Sigmoid colon (tissue), 7 donors: ENCODE measurements at places on chromosomes 12 and 14. TPM values are rescaled to one million over a fixed set of nuclear protein-coding genes. Genes with fewer than 3 reads are reported as not detected.

DNA sequence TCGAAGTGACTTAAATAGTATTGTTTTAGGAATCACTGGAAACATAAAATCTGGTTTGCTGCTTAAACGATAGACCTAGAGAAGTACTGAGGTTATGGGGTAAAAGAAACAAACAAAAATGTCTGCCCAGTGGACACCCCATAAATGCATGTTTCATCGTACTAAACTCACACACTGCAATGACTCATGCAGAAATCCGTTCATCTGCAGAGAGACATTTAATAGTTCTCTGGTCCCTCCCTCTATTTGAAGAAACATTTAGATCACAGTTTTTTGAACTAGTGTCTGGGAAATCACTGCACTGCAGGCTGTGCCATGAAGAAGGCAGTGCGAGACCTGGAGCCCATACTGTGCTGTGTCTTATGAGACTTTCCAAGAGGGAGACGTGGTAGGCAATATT is 25.5 kb downstream of the SLC17A8 start:
- DNase-seq: no peak

TRMT61A gene
- 27.2 TPM for total RNA-seq

DNA sequence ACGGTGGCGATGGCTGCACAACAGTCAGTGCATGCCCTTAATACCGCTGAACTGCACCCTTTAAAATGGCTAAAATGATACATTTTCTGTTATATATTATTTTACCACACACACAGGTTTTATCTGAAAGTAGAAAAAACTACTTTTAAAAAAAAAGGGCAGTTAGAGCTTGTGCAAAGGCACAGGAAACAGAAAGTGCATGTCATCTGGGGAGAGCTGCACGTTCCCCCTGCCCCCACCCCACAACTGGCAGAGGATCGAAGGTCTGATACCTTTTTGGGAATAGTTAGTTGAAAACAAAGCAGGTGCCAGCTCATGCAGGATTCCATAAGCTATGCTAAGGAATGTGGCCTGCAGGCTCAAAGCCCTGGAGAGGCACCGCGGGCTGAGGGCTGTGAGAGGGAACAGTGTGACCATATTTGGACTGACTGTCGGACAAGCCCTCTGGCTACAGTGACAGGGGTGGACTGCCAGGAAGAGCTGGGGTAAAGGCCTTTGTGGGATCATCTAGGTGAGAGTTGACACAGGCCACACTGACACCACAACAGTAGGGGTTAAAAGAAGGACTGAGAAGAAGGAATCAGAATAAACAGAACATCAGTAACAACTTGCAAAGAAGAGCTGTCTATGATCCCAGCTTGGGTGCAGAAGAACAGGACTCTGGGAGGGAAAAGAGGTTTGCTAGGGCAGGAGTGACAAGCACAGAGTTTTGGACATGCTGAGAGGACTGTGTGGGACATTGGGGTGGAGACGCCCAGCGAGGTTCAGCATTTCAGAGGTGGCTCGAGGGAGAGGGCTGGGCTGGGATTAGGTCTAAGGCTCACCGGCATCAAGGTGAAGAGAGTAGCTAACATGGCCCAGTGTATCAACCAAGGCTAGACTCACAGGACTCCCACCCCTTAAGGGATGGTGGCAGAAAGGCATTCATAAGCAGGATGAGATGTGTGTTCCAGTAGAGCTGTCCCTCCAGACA is 54.6 kb downstream of the ACTN1 start:
- peak; percentile 90 for DNase-seq

GRCh38 chr12:132669166-132669879 is 17.8 kb downstream of the POLE start:
- DNase-seq: peak; percentile 32

RNFT2 gene
- total RNA-seq: 4.3 TPM

- no peak for DNase-seq
Observed at GRCh38 chr12:41521872-41522379, 333.8 kb downstream of the PDZRN4 start.

GRCh38 chr12:112937741-112938719 is at the start of gene OAS3:
Gene OAS3, plus strand, starts transcription at chr12:112938474. Its CDS starts 57 bp downstream, at chr12:112938531.
- peak; percentile 92 for DNase-seq

HECTD1 gene
- total RNA-seq: 152 TPM

TTC6 gene
- not detected for total RNA-seq

DNA sequence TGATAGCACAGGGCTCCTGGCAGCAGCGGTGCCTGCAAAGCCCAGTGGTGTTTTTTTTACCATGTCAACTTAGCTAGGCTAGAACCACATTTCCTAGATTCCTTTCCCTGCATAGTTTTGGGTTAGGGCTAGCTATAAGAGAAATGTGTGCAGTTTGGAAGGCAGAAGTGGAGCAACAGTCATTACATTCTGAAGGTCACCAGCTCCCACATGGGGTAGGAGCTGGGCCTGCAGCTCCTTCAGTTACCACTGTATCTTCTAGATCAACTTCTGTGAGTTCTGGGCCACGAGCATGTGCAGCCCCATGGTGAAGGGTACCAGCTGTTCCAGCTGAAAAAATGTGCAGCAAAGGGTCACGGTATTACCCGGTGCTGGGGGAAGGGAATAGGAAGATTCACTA is 2.3 kb upstream of the SLC25A3 start:
- DNase-seq: no peak

DNA sequence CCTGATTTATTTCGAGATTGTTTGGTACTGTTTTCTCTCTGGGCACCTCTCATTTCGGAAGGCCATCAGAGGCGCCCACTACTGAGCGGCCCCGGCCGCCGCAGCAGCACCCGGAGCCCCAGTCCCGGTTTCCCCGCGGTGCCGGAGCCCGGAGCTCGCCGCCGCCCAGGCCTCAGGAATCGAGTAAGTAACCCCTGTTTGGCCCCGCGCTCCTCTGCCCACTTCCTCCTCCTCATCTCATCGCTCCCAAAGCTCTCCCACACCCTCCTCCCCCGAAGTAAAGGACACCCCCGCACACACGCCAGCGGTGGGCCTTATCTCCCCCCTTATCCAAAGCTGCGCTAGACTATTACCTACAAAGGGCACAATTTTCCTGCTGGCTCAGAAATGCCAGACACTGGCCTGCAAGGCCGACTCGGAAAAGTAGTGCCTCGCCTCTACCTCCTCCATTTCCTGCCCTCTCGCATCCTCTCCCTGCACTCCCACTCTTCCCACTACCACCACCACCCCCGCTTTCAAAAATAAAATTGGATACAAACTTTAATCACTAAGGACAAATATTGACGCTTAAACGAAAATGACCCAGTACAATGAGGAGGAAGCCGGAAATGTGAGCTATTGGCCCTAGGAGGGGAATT is 637 bp upstream of the FOXG1 start:
- no peak for DNase-seq

ARHGDIB gene
- 43.3 TPM for total RNA-seq

DBX2 gene
- total RNA-seq: not detected

DNA sequence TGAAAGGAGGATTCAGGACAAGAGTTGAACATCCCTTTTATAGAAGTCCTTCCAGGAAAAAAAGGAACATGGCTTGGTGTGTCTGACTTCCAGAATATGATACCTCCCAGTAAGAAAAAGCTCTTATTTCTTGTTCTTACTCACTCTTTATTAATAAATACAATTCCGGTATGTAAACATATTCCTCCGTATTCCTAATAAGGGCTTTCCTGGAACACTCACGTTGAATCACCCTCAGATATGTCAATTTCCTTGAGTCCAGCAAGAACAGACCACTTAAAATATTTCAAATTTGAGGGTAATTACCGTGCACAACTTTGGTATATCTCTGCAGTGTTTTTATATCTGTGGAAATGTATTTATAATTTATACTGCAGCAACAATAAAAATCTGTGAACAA is 385.6 kb downstream of the SYT1 start:
- DNase-seq: no peak

- DNase-seq: no peak
Observed at GRCh38 chr14:102824832-102825231, 47.6 kb downstream of the TRAF3 start.

AGAP2 gene
- total RNA-seq: 2.2 TPM

ABCD2 gene
- 0.55 TPM for total RNA-seq

DNA sequence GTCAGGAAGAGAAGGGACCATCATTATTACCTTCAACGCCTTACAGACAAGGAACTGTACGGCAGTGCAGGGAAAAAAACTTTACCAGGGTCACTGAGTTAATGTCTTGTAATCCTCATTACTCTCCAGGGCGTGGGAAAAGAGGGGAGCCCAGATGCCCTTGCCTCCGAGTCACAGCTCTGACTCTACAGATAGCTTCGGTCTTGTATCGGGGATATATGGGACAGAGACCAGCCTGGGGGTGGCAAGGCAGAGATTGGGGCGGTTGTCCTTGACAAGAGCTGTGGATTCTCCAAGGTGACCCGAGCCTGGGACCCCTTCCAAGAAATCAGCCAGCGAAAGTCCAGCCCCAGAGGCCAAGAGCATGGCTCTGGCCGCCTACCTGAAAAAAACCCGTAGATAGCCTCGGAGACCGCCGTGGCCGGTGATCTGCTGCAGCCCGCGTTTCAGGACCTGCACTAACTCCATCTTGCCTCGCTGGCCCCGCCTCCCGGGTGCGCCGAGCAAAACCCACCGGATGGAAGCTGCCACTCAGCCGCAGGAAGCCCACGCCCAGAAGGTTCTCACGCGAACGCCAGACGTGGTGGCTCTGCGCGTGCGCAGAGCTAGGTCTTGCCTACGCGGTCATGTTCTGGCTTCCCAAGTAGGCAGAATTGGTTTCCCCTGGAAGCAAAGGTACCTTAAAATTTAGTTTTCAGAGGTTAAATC is at the start of gene NDUFA12:
Gene NDUFA12, minus strand, starts transcription at position 485 of the 708 bp plus-strand sequence. Its CDS starts 17 bp downstream, at position 468.
- peak; percentile 97 for DNase-seq

- DNase-seq: no peak
Observed at GRCh38 chr14:21073921-21074320, 3.8 kb downstream of the ARHGEF40 start.

DNA sequence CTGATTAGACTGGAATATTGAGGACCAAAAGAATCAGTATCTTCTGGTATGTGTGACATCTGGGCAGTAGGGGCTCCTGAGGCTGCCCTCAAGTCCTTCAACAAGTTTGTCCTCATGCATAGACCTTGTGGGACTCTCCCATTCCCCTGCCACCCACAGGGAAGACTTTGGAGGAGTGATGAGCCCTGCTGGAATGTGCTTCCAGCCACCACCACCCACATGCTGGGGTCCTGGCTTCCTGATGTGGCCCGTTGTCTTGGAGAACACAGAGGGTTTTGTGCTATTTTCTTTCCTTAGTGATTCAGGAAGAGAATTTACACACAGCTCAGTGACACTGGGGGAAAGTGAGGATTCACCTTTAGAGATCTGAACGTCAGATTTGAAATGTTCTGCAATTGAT is 29.2 kb upstream of the SEL1L start:
- no peak for DNase-seq

R3HDM2 gene
- 28.3 TPM for total RNA-seq

SYCP3 gene
- 0.36 TPM for total RNA-seq

DNA sequence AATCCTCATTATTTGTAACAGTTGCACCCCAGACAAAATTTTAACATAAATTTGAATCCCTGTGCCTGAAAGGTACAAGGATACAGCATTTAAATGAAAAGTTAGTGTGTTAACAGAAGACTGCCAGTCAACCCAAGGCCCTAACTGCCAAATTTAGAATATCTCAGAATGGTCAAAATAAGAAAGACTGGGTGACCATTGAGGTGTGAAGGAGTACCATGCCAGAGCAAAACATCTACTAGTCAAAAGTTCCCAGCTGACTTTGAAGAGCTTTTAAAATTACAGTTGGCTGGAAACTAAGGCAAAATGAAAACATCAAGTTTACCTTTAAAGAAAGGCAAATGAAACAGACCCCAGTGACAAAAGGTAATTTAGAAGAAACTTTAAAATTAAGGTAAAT is 18.4 kb downstream of the SAV1 start:
- DNase-seq: no peak

DNA sequence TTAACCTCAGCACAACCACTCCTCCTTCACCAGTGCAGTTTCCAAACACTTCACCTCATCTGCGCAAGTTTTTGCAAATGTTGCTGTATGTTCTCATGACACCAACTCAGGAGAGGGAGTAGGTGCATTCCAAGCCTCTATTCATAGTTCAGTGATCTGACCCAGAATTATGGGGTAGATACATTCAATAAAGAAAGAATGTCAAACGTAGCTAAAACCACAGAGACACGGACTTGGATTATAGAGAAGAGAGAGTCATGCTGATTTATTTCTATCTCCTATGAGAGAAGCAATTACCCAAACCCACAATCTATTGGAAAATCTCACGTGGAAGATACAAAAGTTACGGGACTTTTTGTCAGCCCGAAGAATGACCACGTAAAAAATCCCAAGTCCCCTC is 1006.0 kb upstream of the TMEM132C start:
- no peak for DNase-seq

- peak; percentile 78 for DNase-seq
Observed at GRCh38 chr14:51396222-51396815, 156.3 kb downstream of the TMX1 start.

GRCh38 chr12:15648558-15648957 is 140.6 kb downstream of the EPS8 start:
- DNase-seq: no peak

DNA sequence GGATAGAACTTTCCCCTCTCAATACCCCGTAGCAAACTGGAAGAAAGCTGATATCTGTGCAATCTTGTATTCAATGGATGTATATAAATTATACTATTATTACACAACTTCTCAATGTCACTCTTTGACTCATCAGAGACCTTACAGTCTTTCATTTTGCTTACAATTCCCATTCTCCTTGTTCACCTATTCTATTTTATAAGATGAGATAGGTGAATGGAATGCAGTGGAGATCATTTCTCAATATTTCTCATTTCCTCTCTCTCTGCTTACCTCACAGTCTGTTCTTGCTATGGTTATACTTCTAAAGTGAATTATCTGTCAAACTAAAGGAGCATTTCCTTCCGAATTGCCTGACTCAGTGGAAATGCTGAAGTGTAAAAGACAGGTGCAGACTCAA is 14.9 kb downstream of the FOXA1 start:
- no peak for DNase-seq
